Kasumi-1 (cell line): ENCODE measurements at places on chromosomes 12 and 14.

- no peak for DNase-seq
These were observed 75.2 kb downstream of the LRRC74A start for GRCh38 chr14:76901171-76902055.

- DNase-seq = no peak
These were observed 13.2 kb downstream of the ZNF219 start for GRCh38 chr14:21084998-21085853.

DNA sequence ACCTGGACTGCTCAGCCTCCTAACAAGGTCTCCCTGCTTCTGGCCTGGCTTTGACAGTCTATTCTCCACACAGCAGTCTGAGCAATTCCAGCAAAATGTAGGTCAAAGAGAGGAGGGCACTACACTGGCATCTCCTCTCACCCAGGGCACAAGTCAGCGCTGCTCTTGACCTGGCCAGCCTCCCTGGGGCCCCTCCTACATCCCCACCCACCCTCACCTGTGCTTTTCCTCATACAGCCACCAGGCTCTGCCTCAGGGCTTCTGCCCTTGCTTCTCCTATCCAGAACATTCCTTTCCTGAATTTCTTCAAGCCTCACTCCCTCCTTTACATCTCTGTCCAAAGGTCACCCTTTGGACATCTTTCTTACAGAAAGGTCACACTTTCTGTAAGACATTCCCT is 33.7 kb downstream of the GALNT4 start:
- no peak for DNase-seq

DNA sequence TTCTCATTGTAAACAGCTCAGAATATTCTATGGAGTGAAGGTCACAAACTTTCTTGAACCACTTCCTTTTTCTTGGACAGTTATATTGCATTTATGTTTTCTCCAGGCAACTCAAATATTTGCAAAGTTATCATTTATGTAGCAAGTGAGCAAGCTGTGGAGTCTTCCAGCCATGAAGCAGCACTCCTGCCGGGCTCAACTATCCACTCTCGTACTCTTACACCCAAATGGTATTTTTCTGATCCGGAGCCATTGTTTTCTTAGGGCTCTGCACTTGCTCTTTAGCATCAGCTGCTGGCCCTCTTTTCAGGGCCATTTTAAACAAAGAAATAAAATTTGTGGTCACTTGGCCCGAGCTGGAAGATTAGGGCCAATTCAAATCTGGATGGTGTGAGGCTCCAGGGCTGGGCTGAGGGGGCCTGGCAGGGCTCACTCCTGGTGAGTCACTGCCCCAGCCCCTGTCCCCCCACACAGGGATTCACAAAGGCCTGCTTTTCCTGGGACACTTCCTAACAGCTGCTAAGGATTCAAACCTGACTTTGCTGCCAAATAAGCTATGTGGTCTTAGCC is 19.7 kb downstream of the SYNE3 start:
- DNase-seq = peak; percentile 4

DNA sequence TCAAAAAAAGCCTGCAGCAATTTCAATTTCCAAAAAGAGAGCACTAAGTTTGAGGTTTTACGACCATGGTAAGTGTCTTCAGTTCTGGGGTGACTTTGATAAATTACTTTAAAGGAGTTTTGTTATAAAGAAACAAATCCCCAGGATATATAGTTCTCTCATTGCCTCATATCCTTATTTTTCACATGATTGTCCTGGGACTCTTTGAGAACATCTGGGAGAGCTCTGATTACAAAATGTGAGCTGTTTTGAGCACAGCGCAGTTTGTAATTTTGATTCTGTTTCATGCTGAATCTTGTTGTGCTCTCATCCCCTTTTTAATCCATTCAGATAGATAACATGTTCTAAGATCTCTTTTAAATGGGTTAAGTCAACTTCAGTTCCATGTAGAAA is 67.7 kb upstream of the DCN start:
- no peak for DNase-seq

GRCh38 chr14:29030970-29031369 is 264.4 kb downstream of the FOXG1 start:
- no peak for DNase-seq

- DNase-seq = no peak
These were observed 627 bp downstream of the TESC start for GRCh38 chr12:117098361-117099217.

GRCh38 chr12:95216711-95217376 is 423 bp downstream of the FGD6 start:
- peak; percentile 10 for DNase-seq

DNA sequence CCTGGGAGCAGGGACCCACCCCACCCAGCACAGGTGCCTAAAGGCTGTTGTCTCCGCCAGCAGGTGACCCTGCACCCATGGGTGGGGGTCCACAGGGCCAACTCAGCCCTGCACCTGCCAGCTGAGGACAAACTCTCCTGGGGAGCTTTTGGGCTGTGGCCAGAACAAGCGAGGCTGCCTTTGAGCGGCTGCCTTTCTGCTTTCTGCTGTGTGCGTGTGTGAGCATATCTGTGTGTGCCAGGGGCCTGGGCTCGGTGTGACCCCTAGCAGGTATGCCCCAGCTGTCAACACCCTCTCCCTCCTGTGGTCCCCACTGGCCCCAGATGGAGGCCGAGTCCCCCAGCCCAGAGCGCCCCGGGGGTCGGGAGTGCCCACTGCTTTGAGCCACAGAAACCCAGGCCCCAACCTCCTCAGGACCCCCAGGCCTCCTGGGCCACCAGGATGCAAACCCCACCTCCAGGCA is 25.9 kb upstream of the GPR132 start:
- no peak for DNase-seq

DNA sequence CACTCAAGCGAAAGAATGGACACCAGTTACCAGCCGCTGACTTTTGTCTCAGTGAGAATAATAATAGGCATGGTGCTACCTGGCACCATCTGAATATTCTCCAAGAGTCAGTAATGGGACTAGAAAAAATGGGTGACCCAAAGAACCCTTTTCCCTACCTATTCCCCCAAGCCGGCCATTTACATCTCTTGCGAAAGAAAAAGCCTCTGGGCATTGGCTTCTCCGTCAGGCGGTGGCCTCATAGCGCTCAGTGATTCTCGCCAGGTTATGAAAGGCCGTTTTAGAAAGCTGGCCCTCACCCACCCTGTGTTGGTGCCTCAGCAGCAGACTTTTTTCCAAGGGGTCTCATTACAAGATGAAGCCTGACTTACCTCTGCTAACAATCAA is 523 bp upstream of the SLC6A15 start:
- no peak for DNase-seq

DNA sequence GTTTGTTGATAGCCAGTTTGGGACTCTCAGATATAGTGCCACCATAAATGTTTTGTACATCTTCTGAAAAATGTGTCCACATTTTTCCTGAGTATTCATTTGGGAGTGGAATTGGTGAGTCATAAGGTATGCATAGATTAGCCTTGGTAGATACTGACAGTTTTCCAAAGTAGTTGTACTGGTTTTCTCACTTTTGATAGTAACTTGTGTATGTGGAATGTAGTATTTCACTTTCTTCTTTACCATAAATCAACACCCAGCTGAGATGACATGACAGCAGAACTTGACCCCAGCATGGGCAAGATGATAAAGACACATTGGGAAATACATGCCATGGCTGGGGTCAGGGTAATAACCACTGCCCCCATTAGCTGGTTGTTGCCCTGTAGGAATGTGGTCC is 5.4 kb downstream of the FBXW8 start:
- no peak for DNase-seq

- DNase-seq = peak; percentile 85
These were observed 118.5 kb downstream of the TTC7B start for GRCh38 chr14:90697577-90698206.

DNA sequence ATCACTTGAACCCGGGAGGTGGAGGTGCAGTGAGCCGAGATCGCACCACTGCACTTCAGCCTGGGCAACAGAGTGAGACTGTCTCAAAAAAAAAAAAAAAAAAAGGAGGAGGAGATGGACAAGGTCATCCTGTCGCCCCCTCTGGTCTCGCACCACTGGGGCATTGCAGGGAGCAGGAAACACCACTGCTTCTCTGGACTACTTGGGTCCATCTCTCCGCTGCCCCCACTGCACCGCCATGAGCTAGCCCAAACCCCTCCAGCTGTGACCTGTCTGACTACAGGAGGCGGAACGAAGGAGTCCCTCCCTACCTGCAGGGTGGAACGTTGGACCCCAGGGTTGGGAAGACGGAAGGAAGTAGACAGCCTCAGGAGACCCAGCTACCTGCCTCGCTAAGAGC is 18.2 kb upstream of the FAM222A start:
- DNase-seq = no peak

DNA sequence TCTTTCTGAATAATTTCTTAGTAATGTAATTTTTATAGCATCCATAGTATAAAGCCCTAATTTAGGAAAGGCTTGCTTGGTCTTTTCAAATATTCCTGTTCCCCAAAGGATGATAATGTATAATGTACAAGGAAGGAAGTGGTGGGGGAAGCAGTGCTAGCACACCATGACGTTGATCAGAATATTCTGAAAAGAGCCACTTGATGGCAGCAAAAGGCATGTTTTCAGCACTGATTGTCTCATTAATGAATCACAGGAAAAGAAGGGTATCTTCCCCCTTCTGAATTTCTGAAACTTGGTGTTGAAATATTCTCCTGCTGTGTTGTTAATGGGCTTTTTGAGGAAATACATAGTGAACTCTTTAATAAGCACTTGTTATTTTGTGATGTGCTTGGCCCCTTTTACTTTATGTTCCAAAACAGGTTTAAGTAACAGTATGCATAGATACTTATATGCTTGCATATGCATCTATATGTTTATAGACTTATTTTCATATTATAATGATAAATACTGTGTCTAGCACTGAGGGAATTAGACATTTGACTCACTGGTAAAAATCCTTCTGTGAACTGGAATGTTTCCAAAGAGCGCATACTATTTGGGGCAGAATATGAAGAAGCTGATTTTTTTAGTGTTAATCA is 122.0 kb downstream of the TMEM117 start:
- DNase-seq = peak; percentile 73

- no peak for DNase-seq
These were observed 160.6 kb upstream of the HMGA2 start for GRCh38 chr12:65663648-65664047.

- DNase-seq = no peak
These were observed 11.1 kb downstream of the TNFAIP2 start for GRCh38 chr14:103134405-103134804.

DNA sequence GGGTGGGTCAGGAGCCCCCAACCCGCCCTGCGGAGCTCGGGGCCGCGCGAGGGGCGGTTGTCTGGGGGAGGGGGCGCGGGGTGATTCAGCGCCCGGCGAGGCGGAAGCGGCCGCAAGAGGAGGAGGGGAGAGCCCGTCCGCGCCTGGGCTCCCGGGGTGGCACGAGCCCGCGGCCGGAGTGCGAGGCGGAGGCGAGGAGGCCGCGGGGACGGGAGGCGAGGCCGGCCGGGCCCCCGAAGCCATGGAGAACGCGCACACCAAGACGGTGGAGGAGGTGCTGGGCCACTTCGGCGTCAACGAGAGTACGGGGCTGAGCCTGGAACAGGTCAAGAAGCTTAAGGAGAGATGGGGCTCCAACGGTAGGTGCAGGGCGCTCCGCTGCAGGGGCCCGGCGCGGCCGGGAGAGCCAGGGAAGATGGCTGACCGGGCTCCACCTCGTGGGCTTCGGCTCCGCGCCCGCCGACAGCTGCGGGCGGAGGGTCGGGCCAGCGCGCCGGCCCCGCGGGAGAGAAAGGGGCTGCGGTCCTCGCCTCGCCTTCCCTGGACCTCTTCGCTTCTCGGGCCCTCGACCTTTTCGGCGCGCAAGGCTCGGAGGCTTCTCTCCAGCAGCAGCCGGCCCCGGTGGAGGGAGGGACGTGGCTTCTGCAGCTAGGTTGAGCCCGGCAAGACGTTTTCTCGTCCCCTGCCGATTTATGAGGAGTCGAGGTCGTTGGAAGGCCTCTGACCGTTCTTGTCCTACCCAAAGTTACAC is 677 bp downstream of the ATP2A2 start:
- DNase-seq = peak; percentile 50

- DNase-seq = no peak
These were observed 187.8 kb downstream of the TBX5 start for GRCh38 chr12:114218136-114218535.

DNA sequence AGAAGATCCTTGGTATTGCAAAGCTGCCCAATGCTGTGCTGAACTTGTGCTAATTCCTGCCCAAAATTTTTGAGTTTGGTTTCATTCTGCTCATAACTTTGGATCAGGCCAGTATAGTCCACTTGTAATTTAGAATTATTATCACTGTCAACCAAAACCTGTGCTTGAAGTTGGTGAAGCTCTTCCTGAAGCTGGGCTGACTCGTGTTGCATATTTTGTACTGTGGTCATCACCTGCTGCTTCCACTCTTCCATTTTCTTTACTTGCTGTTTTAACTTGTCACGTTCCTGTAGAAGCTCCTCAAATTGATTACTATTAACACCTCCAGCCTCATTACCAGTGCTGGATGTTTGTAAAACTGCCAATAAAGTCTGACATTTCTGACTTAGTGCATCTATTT is 35.8 kb downstream of the TRIP11 start:
- no peak for DNase-seq

GRCh38 chr14:55645845-55646832 is 66.1 kb downstream of the KTN1 start:
- no peak for DNase-seq

DNA sequence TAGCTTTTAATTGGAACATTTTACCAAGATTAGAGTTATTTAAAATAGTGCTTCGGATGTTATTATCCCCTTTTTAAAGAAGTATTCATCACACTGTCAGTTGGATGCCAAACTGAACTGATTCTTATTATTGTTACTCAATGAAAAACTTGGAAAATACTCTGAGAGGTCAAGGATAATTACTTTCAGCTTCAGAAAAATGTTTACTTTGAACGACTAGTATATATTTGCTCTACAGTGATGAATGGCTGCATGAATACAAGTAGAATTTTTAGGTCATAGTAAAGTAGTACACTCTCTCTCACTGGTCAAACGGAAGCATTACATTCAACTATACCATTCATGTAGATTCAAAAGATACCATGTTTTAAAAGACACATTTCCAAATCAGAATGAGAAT is 269.2 kb downstream of the CCDC91 start:
- no peak for DNase-seq

- DNase-seq = no peak
These were observed 52.2 kb upstream of the CFL2 start for GRCh38 chr14:34766606-34767005.

DNA sequence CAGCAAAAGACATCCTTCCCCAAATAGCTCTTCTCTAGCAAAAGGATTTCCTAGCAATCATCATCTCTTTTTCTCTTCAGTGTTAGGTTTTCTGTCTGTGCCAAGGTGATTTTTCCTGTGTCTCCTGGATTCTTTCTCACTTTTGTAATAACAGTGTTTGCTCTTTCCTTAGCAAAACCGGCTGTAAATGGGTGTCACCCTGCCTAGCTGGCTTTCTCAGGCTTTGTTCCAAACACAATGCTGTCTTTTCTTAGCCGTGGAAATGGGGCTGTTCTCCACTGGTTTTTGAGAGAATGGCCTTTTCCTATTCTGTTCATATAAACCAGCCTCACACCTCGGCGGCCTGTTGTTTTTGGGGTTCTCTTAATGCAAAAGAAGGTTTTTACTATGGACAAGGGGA is 21.9 kb downstream of the JDP2 start:
- no peak for DNase-seq

GRCh38 chr12:47121146-47121545 is 41.4 kb upstream of the AMIGO2 start:
- DNase-seq = no peak

- DNase-seq = no peak
These were observed 70.4 kb downstream of the RCOR1 start for GRCh38 chr14:102662636-102663430.

- DNase-seq = no peak
These were observed 35.2 kb downstream of the TMEM132D start for GRCh38 chr12:129868575-129868974.
